ENCODE measurements at places on chromosomes 2 and 18. TPM values are rescaled to one million over a fixed set of nuclear protein-coding genes. Genes with fewer than 3 reads are reported as not detected.

Gene POTEC
- total RNA-seq, result not detected

Gene RGPD3
- under 0.01 TPM for total RNA-seq

Gene CUL3
- 41.0 TPM for total RNA-seq

Gene VIT
- not detected for total RNA-seq

Gene CYTIP
- total RNA-seq, result not detected

Gene RNASEH1
- 27.5 TPM for total RNA-seq

Gene RAX
- total RNA-seq, result not detected

Gene L3MBTL4
- total RNA-seq, result under 0.01 TPM

Gene KIAA2012
- total RNA-seq, result not detected

Gene MEIS1
- total RNA-seq, result 44.3 TPM

Gene TMEFF2
- 19.3 TPM for total RNA-seq

Gene LONRF2
- total RNA-seq, result under 0.01 TPM

Gene HOXD9
- total RNA-seq, result not detected

Gene COL5A2
- total RNA-seq, result 192 TPM

Gene IGFBP5
- total RNA-seq, result 13.7 TPM

Gene GPR75
- 0.67 TPM for total RNA-seq

Gene TMEM178A
- total RNA-seq, result 0.84 TPM

Gene CIB4
- total RNA-seq, result not detected

Gene CYP27C1
- not detected for total RNA-seq

Gene ALKAL2
- not detected for total RNA-seq

Gene HOXD13
- total RNA-seq, result not detected

Gene LAMA3
- 1.3 TPM for total RNA-seq

Gene GKN1
- not detected for total RNA-seq

Gene PROKR1
- total RNA-seq, result not detected

Gene ABCG5
- not detected for total RNA-seq

Gene DAPL1
- total RNA-seq, result not detected

Gene UCN
- total RNA-seq, result 0.15 TPM
